NCI-H345 (cell line): ENCODE measurements at places on chromosomes 2 and 18.

DNA sequence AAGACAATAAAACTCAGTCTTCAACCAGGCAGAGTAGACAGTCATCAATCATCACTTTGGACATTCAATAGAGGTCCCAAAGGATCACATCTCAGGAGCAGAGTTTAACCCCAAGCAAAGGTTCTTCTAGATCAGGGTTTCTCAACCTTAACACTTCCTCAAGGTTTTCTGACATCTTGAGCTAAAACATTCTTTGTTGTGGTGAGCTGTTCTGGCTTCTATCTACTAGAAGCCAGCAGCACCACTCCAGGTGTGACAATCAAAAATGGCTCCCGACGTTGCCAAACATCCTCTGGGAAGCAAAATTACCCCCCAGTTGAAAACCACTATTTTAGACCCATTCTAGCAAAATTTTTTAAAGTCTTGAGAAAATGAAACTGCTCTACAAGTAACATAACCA is 22.0 kb downstream of the RTTN start:
- no peak for DNase-seq

GRCh38 chr2:18910843-18911242 is 321.5 kb upstream of the NT5C1B start:
- no peak for DNase-seq

DNA sequence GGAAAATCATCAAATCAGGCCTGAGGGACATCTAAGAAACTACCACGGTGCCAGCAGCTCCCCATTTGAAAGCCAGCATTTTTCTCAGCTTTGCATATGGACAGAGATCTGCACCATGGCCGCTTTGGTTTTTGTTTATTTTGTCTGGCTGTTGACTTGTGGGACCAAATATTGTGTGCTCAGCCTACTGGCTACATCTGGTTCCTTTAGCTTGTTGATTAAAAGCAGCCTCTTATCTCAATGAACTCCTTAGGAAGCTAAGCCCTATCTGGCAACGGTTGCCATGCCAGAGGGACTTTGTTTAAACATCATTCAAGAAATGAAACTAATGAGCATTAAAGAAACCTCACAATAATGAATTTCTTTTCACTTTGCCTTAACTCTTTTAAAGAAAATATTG is 32.4 kb upstream of the CCDC150 start:
- DNase-seq = peak; percentile 19

- no peak for DNase-seq
These were observed 85.1 kb upstream of the ACAA2 start for GRCh38 chr18:49898421-49898820.

GRCh38 chr2:8174641-8175257 is 507.1 kb upstream of the ID2 start:
- no peak for DNase-seq

DNA sequence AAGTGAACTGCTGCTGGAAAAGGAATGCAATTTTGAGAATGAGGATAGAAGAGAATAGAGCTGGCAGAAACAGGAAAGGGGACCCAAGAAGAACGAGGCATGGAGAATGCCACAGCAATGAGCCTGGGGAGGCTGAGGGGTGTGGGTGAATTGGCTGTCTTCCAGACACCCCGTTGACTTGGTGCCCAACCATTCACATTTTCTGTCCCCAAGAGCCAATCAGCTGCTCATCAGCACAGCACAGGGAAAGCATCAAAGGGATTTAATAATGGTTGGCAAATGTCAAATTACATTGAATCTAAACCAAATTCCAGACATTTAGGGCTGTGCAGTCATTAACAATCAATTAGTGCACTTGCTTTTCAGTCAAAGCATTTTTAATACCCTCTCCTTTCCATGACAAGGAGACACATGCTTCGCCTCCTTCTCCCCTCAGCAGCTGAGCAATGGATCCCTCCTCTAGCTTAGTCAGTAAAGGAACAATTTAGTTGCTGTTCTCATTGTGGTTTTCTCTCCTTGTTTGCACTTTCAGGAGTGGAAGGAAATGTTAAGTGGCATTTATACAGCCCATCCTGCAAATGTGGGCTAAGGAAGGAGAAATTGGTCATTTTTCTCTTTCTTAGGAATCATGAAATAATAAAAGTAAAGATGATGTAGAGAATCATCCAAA is 98.8 kb downstream of the KLF7 start:
- DNase-seq = peak; percentile 47

DNA sequence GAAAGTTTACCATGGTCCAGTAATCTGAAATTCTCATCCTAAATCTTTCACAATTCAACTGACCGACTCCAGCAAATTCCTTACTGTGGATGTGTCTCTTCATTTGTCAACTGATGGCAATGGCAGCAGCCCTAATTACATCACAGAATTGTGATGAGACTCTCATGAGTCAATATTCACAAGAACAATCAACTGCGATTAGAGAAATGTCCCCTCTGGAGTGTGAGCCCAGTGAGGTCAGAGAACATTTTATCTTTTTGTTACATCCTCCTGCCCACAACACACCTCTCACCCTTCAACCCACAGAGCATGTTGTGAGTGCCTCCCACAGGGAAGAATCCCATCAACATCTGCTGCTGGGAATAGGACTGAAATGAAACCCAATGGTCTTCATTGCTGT is 73.6 kb downstream of the CD226 start:
- no peak for DNase-seq

DNA sequence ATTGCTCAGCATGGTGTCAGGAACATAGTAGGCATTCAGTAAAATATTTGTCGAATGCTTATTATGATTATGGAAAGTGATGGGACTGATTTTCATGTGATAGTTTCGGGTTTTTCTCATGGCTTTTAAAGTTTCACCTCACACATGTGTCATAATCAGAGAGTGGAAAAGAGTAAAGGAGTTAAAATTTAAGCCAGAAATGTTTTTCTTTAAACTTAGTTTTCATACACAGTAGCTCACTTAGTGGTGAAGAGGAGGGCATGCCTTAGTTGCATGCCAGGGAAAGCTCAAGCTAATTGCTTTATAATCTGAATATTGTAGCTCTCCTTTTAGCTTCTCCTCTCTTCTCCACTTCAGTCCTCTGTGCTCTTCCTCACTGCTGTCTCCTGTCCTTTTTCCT is 38.0 kb downstream of the EHBP1 start:
- DNase-seq = no peak

- DNase-seq = no peak
These were observed 1.4 kb downstream of the RPRD1A start for GRCh38 chr18:36066001-36066400.

DNA sequence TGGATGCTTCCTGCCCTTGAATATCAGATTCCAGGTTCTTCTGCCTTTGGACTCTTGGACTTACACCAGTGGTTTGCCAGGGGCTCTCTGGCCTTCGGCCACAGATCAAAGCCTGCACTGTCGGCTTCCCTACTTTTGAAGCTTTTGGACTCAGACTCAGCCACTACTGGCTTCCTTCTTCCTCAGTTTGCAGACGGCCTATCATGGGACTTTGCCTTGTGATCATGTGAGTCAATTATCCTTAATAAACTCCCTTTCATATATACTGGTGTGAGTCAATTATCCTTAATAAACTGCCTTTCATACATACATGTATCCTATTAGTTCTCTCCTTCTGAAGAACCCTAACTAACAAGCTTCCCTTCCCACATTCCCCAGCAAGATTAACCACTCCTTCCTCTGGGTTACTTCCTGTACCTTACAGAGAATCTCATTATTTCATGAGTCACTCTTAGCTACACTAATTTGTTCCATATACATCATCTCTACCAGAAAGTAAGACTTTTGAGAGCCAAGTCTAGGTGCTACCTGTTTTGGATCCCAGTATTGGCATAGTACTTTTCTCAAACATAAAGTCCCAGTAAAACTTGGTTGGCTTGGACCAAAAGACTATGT is 31.3 kb upstream of the LRATD1 start:
- DNase-seq = no peak

- DNase-seq = no peak
These were observed 229.7 kb downstream of the IKZF2 start for GRCh38 chr2:212921711-212922110.

GRCh38 chr2:151919786-151920185 is 91.6 kb upstream of the ARL5A start:
- DNase-seq = no peak

DNA sequence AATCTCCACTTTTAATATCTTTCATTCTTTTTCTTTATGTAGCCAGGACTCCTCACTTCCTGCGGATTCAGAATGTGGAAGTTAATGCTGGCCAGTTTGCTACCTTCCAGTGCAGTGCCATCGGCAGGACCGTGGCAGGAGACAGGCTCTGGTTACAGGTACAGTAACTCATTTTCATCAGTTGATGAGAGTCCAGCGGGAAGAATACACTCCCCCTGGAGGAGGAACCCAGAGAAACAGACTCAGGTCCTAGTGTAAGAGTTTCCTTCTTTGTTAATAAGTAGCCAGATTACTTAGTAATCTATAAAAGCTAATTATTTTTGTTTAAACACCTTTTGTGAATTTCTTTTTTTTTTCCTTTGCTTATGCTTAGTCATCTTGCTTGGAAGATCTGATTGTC is 359.4 kb downstream of the PTPRM start:
- DNase-seq = peak; percentile 70

GRCh38 chr2:135638825-135639224 is 102.8 kb upstream of the UBXN4 start:
- DNase-seq = peak; percentile 14

- no peak for DNase-seq
These were observed 304.4 kb downstream of the CTNNA2 start for GRCh38 chr2:79817288-79817687.
